ENCODE measurements at places on chromosomes 6 and 20.
A peak's percentile ranks its signal among the peaks of the same experiment; 100 is the strongest.

DNA sequence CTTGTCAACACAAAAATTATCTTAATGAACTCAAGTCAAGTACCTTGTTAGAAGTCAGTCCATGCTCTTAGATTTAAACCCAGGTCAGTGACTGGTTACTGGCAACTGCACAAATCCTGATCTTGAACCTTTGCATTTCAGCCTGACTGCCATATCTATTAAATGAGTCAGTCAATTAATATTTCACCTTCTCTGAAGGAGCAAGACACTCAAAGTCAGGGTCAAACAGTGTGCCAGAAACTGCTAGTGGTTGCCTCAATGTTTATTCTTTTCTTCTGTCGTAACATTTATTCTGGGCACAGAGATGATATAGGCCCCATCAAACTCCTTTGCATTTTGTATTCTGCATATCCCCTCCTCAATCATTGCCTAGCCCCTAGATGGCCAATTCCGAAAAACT lies 193.9 kb upstream of the MOCS1 start:
- DNase-seq: no peak

DNA sequence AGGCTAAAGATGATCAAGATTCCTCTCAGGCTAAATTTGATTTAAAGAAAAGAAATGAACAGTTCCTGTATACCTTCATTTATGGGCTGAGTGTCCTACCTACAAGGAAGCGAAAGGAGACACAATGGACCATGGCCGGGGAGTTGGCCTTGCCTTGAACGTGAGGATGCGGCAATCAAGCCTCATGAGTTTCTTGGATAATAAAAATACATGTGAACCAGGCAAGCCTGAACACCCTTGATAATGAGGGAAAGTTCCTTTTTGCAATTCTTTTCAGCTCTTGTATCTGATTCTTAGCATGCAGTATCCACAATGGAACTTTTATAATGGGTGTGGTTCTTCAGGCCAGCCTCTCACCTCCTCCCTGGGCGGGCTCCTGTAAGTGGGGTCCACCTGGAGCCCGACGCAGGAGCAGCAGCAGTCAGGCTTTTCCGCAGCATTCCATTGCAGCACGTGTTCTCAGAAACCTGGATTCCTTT lies 83.8 kb downstream of the RNASET2 start:
- no peak for DNase-seq

DNA sequence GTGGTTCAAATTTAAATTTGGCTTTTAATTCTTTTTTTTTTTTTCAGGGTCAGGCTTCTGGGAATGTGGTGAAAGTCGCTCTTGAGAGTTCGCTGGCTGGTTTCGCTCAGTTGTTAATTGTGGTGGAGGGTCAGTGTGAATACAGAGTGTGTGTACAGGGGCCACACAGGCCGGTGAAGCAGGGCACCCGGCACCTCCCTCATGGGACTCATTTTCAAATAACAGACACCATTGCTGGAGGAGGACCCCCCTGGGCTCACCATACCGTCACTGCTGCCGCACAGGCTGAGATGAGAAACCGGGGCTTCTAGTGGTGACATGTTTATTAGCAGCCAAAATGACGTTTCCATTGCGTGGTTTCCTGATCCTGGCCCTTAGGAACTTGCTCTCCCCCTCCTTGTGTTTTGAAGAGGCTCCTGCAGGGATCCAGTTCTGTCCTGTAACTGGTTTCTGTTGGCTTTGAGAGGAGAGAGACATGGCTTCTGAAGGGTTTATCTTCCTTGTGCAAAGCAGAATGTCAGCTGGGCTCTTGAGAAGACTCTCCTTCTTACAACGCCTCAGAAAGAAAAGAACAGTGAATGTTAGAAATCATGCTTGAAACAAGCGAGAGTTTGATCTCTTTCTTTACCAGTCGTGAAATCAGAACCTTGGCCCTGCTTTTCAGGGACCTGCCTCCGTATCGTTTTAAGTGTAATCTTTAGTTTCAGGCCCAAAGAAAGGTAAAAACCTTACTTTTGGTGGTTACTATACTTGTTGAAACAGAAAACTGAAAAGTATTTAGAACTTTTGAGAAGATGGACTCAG lies 37.8 kb downstream of the DUSP22 start:
- DNase-seq: no peak

GRCh38 chr6:5486214-5486613 lies 224.9 kb downstream of the FARS2 start:
- no peak for DNase-seq

DNA sequence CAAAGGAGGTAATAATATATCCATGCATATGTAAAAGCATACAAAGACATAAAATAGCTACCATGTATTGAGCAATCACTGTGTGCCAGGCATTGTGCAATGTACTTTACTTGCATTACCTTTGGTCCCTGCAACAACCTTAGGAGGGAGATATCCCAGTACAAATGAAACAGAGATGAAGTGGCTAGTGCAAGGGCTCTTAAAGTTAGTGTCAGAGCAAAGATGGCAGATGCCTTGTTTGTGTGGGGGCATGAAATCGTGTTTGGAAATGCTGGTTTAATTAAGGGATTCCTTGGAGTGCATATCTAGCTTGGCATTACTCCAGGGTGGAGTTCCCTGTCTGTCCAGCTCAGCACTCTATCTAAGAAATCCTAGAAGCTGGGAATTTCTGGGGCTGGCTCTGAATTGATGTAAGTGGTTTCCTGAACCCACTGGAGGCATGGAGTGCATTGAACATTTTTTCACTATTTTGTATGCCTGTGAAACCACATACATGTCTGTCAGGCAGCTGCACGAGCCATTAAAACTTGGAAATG lies 9.8 kb downstream of the PAQR8 start:
- DNase-seq: no peak

- peak; percentile 28 for DNase-seq
Observed at GRCh38 chr20:43833511-43834395, 80.9 kb upstream of the TOX2 start.

GRCh38 chr6:69936674-69937363 lies 70.5 kb downstream of the COL19A1 start:
- no peak for DNase-seq

GRCh38 chr6:89087881-89088280 lies 7.3 kb downstream of the PNRC1 start:
- DNase-seq: no peak

DNA sequence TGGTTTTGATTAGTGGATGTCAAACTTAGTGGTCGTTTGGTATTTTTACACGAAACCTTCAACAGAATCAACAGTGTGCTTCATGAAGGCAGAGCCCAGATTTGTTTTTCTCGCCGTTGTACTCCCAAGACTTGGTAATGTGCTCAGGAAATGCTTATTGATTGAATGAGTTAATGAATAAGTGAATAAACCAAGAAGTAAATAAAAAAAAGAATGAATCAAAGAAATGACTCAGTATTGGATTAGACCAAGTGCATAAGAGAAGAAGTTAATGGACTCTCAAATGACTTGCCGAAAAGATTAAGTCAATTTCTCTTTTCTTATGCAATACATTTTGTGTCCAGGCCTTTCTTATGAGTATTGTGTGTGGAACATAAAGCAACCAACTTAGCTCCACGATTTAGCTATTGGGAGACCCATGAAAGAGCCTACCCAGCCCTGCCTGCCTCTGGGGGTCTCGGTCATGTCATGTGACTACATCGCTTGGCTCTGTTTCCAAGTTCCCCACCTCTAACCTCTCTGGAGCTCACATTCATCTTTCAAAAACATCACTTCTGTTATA lies 10.6 kb upstream of the FUCA2 start:
- no peak for DNase-seq

- DNase-seq: no peak
Observed at GRCh38 chr6:71335544-71335943, 46.9 kb downstream of the OGFRL1 start.

GRCh38 chr6:111280445-111280955 lies 193.2 kb downstream of the SLC16A10 start:
- no peak for DNase-seq

- DNase-seq: no peak
Observed at GRCh38 chr6:123888771-123889513, 85.3 kb downstream of the NKAIN2 start.

DNA sequence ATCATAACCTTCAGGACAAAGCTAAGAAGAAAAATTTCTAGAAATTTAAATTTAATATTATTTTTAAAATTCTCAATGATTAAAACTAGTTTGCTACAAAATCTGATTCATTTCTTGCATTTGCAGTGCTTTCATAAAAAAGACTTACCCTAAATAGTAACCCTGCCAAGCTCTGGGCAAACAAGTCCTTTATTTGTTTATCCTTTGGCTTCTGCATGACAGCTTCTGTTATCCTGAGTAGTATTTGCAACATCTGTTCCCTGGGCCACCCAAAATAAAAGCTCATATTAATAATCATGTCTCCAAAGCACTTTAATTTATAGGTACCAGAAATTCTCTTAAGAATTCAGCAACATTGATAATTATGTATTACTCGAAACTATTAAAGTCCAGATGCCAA lies 101.3 kb downstream of the RALGAPA2 start:
- no peak for DNase-seq

DNA sequence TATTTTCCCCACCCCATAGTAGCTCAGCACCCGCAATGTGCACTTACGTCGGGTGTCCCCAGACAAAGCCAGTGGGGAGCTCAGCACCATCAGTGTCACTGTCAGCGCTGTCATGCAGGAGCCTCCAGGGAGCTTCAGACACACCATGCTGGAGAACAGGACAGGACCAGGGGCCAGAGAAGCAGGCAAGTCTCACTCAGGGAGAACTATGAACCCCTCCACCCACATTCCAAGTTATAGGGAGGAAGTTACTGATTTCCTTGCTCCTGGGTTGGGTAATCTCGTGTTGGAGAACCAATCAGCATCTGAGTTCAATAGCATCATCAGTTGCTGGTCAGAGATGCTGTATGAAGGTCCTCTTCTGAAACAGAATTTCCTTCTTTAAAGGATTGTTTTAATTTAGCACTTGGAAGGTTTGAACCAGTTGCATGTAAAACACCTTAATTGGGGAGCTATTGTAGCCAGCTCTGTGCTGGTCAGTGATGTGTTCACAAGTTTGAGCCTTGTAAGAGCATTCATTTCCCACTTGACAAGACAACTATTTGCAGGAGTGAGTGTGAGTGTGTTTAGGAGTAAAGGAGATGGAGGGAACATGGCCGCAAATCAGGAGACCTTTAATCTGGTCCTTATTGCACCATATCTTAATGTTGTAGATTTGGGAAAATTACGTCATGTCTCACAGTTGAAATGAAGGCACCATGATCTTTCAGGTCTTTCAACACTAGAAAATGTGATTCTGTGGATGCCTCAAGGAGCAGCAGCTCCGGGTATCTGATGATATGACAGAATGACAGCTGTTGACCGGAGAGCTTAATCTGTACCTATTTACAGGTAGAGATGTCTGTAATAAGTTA lies at the start of gene HLA-DRB1:
Gene HLA-DRB1, minus strand, starts transcription at position 253 of the 854 bp plus-strand sequence. Its CDS starts 106 bp downstream, at position 147.
- DNase-seq: no peak

DNA sequence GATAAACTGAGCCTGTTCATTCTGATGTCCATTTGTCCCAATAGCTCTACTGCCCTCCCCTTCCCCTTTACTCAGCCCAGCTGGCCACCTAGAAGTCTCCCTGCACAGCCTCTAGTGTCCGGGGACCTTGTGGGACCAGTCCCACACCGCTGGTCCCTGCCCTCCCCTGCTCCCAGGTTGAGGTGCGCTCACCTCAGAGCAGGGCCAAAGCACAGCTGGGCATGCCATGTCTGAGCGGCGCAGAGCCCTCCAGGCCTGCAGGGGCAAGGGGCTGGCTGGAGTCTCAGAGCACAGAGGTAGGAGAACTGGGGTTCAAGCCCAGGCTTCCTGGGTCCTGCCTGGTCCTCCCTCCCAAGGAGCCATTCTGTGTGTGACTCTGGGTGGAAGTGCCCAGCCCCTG lies 24.7 kb upstream of the FANCE start:
- no peak for DNase-seq

DNA sequence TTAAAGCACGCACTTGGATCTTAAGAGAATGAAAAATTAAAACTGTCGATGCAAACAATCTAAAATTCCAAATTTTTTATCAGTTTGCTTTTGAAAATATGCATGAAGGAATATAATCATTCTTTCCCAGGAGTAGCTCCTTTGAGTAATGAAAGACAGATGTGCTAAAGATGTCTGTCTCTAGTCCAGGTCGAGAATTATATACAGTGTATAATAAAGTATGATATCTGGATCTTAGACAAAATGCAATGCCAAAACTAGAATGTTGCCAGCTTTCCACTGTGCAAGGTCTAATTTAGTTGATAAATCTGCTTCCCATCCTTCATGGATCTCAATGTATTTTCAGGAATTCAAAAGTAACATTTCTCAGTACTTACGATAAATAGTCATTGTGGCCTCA lies 65.1 kb upstream of the ADGRG6 start:
- DNase-seq: no peak

GRCh38 chr6:169251371-169251802 lies 2.3 kb downstream of the THBS2 start:
- peak; percentile 6 for DNase-seq

DNA sequence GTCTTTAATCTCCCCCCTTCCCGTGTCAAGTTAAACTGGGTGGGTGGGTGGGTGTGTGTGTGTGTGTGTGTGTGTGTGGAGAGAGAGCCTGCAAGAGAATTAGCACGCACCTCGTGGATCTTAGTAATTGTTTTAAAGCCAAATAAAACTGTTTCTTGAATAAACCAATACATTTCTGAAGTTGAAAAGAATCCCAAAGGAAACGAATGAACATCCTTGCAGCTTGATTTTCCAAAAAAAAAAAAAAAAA lies 381 bp upstream of the BICRAL start:
- DNase-seq: no peak

DNA sequence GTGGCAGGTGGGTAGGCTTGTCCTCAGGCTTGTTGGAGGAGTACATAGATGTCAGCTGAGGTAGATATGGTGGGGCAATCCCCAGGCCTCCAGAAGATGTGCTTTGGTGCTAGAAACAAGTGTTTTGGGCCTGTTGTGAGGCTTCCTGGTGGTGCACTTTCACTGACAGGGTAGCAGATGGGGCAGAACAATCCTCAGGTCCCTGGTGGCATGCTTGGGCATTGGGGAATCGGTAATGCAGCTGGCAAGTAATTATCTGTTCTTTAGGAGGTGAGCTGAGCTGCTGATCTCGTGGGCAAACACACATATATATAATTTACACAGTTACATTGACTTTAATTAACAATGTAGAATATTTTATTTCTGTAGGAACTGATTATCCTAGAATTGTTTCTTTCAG lies 458.7 kb downstream of the BMP2 start:
- DNase-seq: no peak

GRCh38 chr6:27890445-27891319 lies 21.5 kb downstream of the OR2B2 start:
- peak; percentile 88 for DNase-seq

GRCh38 chr6:101296169-101296960 lies 97.1 kb upstream of the GRIK2 start:
- DNase-seq: no peak

DNA sequence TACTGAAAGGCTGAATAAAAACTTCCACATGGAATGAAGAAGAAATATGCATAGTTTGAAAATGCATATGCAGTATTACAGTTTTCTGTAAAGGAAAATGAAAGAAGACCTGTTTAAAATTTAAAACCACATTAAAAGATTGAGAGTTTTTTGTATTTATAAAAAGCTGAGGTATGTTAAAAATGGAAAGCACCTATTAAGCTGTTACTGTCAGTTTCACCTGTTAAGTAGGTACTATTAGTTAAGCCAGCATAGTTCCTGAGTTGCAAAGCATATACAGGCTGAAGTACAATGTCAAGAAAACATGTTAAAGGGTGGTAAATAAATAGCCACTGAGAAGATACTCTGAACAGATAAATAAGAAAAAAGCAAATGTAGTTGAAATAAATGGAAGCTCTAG lies 69.9 kb downstream of the ATXN1 start:
- DNase-seq: no peak

Measured in Caco-2 (cell line).